Fibroblast of upper back skin (primary cell): ENCODE measurements at places on chromosomes 3 and 15.

- DNase-seq: no peak
These were observed 89.7 kb upstream of the PROK2 start for GRCh38 chr3:71874618-71875017.

DNA sequence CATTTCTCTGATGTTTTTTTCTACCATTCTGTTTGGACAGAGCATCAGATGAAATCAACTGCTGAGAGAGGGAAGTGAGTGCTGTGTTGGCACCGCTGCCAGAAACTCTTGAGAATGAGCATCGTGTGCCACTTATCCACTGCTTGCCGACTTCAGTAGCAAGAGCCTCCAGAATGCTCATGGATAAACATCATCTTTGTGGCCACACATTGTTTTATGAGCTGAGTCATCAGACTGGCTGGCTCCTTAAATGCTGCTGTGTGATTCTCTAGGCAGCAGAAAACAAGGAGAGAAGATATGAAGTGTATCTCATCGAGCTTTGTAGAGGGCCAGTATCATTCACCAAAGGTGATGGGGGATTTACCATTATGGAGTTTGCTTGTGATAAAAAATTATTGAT is 3.4 kb upstream of the DOCK3 start:
- peak; percentile 68 for DNase-seq

GRCh38 chr3:177835917-177836316 is 638.6 kb upstream of the TBL1XR1 start:
- DNase-seq: peak; percentile 96

DNA sequence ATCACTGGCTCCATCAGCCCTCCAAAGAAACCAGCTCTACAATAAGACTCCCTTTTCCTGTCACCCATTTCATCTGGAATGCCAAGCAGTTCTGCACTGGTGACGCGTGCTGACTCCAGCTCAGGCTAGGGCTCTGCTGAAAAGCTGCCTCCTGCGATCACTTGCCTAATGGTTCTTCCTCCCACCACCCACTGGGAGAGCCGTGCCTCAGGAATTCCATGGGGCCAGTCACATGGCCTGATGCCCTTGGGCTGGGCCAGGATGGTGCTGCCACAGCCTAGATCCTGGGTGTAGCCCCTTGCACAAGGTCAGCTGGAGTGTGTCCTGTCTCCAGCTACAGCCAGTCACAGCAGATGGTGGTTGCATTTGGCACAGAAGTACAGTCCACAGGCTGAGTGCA is 98.9 kb downstream of the DNAJB8 start:
- DNase-seq: no peak

GRCh38 chr3:9679476-9680080 is 24.1 kb upstream of the CPNE9 start:
- no peak for DNase-seq

GRCh38 chr3:74564560-74564959 is 49.9 kb downstream of the CNTN3 start:
- no peak for DNase-seq
